ENCODE measurements at places on chromosomes 2 and 18.

DNA sequence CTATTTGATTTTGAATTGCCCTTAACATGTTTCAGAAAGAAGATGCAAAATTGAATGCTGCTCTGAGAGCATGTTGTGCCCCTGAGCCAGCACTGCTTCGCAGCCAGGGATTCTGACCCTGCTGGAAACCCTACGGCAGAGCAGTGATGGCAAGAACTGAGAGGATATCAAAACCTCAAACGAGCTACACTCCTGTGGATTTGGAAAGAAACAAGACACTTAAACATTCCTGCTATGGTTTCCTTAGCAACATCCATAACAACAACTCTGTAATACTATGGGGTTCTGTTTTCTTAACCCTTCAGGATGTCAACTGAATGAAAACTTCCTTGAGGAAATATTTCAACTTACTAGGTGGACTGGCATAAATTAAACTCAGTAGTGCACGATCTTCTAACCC is 649.1 kb downstream of the NYAP2 start:
- DNase-seq, result no peak

GRCh38 chr2:174749793-174750192 is 14.5 kb downstream of the CHRNA1 start:
- DNase-seq, result no peak

DNA sequence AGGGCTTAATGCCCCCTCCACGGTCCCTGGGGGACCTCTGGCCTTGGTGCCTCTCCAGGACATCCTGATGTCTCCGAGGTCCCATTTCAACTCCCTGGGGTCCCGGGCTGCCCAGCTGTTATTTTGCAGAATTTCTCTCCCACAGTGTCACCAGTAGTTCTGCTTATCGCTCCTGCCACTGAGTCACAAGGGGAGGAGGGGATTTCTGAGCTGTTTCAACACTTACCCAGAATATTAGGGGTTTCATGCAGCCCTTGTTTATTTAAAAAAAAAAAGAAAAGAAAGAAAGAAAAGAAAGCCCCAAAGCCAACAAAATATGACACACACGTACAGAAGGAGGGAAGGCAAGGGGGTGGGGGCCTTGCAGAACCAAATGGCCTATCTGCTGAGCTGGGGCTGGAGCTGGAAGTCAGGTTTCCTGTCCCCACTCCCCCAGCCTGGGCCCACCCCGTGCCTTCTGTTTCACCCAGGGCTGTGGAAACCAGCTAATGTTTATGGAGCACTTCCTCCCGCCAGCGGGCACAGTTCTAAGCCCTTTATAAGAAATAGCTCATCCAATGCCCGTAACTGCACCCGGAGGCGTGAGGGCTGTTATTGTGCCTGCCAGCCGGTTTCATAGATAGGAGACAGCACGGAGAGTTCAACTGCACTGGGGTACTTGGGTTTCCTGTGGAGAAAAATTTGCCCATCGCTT is 8.4 kb upstream of the ARID5A start:
- DNase-seq, result no peak

DNA sequence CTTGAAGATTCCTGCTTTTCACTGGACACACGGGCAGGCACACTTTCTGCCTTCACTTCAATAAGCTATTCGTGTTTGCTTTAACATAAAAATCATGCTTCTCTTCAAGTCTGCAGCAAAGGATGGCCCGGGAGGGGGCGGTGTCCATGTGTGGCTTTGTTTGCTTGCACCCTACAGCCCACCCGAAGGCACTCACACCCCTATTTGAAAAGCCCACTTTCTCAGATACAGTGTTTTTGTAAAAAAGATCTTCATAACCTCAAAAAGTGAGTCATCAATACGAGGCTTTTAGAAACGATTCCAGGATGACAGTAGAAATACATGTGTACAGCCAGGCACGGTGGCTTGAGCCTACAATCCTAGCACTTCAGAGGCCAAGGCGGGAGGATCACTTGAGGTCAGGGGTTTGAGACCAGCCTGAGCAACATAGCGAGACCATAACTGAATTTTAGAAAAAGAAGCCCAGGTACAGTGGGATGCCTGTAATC is 36.5 kb upstream of the HPCAL1 start:
- DNase-seq, result no peak

DNA sequence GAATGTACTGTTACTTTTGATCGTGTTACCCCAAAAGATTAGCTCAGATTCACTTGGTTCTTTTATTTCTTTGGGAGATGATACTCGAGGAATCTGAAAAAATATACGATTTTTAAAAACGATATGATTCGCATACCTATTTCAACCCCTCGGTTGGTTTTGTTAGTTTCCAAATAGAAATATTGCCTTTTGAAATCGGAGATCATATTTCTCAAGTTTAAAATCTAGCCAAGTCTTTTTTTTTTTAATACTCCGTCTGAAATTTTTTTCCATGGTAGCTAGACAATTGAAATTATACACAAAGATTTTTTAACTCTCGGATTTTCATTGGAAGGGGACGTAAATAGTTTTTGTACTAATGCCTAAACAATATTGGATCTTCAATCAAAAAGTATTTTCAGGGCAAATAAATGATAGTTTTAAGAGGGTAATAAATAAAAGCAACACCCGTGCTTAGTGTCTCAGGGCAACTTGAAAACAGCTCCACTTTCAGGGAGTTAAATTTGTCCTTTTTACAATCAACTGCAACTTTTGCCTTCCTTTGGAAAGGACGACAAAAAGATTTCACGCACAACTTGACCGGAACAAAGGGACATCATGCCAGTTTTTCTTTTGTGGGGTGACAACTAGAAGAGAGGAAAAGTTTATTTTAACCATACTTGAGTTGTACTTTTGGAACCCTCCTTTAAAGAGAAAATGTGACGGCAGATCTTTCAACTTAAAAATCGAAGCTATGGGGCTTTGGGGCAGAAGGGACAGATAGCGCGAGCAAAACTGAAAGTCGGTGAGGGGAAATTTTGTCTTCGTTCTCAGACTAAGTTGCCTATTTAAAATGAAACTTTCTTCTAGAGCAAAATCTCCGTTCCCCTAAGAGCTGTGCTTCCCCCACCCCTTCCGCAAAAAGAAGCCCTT is 5.8 kb upstream of the ONECUT2 start:
- no peak for DNase-seq

- no peak for DNase-seq
These were observed 30.1 kb downstream of the COPS9 start for GRCh38 chr2:240105982-240106381.

DNA sequence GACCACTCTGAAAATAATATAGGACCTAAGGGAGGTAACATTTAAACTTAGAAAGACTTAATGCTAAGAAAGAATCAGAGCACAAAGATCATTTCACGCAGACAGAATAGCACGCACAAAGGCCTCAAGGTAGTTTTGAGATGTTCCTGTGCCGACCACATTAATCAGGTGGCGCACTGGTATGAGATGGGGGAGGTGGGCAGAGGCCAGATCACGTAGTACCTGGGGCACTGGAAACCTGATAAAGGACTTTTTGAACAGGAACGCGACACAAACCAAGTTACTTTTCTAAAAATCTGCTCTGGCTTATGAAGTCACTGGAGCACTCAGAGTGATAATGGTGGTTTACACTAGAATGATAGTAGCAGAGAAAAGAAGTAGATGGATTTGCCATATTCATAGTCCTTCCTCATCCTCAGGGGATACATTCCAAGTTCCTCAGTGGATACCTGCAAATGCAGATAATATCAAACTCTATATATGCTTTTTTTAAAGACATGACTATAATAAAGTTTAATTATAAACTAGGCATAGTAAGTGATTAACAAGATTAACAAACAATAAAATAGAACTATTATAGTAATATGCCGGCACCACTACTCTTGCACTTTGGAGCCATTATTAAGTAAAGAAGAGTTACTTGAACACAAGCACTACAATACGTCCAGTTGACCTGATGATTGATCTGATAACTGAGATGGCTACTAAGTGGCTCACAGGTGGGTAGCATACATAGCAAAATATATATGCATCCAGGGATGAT is 42.6 kb upstream of the CDCA7 start:
- no peak for DNase-seq

DNA sequence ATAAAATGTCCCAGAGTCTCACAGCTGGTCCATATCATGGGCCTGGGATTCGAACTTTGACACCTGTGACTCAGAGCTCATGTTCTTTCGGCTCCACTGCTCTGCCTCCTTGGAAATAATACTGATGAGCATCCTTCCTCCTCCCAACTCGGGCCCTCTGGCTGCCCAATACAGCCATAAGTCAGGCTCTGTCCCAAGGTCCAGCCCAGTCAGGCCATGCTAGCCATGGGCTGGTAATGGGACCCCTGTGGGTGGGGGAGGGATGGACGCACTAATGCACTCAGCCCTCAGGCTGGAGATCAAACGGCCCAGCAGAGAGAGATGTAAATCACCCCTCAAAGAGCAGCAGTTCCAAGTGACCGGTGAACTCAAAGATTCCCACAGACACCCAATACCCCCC is 61.1 kb downstream of the DDX1 start:
- no peak for DNase-seq

- DNase-seq, result no peak
These were observed 13.6 kb upstream of the GPR35 start for GRCh38 chr2:240611601-240612210.

GRCh38 chr2:227761740-227762476 is 16.2 kb downstream of the SCYGR8 start:
- DNase-seq, result no peak

GRCh38 chr2:56729212-56729611 is 545.4 kb downstream of the CCDC85A start:
- DNase-seq, result no peak

GRCh38 chr18:50453014-50453680 is 78.3 kb downstream of the SKA1 start:
- no peak for DNase-seq

DNA sequence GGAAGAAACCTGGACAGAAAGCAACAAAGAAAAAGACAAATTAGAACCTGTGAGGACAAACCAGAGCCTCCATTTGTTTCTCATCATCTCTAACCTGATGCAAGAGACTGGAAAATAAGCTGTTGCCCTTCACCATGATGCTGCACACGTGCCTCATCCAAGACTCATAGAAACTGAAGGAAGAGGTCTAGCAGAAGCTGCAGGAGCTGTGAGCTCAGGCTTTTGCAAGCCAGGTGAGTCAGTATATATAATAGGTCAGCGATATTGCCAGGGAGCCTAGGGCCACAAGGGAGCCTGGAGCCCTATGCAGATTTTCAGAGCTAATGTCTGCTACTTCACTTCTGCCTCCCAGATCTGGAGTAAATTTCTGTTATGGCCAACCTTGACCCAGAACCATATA is 163.1 kb downstream of the LNPK start:
- DNase-seq, result no peak

- DNase-seq, result no peak
These were observed 9.9 kb upstream of the IL1A start for GRCh38 chr2:112794131-112794733.

DNA sequence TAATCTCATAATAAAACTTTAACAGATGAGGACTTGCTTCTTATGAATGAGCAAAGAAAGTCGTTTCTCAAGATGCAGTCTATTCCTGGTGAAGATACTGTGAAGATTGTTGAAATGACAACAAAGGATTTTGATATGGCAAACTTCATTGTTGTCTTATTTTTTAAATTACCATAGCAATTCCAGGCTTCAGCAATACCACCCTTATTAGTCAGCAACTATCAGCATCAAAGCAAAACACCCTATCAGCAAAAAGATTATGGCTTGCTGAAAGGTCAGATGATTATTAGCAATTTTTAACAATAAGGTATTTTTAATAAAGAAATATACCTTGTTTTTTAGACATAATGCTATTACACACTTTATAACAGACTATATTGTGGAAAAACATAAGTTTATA is 88.3 kb downstream of the COL5A2 start:
- no peak for DNase-seq

- DNase-seq, result no peak
These were observed 2.4 kb downstream of the FTCDNL1 start for GRCh38 chr2:199848389-199849130.

GRCh38 chr2:241617431-241618154 is 19.4 kb downstream of the THAP4 start:
- no peak for DNase-seq

- no peak for DNase-seq
These were observed 802.9 kb downstream of the CPS1 start for GRCh38 chr2:211359347-211359746.

GRCh38 chr2:14927021-14927564 is 294.6 kb downstream of the LRATD1 start:
- DNase-seq, result no peak

DNA sequence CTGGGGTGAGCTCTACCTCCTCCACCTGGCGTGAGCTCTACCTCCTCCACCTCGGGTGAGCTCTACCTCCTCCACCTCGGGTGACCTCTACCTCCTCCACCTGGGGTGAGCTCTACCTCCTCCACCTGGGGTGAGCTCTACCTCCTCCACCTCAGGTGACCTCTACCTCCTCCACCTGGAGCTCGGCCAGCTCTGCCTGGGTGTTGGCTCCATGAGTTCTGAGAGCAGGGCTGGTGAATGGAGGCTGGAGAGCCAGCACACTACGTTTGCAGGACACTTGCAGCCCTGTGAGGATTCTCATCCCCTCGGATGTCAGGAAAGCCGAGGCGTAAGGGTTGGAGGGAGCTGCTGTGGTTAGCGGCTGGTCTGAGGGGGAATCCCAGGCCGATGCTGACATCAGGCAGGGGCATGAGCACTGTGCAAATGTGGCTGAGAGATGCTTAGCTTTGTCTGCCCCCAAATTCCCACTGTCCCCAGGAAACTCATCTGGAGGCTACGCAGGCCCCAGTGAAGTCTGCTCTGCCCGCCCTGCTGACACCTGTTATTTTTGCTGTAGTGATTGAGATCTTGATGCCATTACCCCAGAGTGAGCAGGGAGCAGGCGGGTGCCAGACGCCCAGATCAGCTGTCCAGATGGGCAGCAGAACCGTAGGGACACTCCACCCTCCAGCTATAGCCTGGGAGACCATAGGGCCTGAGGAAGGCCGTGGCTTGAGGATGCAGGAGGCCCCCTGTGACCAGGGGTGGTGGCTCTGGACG is 3.3 kb downstream of the CROCC2 start:
- DNase-seq, result no peak

DNA sequence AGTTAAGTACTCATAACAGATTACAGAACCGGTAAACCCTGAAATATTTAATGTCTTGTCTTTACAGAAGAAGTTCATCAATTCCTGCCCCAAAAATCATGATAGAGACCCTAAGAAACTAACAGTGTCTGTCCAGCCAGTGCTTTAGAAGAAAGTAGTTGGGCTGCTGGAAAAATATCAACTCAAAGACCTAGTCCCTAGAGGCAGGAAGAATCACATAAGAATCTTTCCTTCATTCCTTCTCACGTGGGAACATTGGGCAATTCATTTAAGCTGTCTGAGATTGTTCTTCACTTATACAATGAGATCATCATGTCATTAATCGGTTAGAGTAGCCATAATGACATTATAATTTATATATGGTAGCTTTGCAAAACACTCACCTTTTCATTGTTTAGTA is 156.4 kb downstream of the CCBE1 start:
- DNase-seq, result no peak

GRCh38 chr18:75048776-75049454 is 160.0 kb downstream of the PTGR3 start:
- DNase-seq, result no peak

GRCh38 chr18:28831476-28831875 is 654.5 kb upstream of the CDH2 start:
- DNase-seq, result no peak

DNA sequence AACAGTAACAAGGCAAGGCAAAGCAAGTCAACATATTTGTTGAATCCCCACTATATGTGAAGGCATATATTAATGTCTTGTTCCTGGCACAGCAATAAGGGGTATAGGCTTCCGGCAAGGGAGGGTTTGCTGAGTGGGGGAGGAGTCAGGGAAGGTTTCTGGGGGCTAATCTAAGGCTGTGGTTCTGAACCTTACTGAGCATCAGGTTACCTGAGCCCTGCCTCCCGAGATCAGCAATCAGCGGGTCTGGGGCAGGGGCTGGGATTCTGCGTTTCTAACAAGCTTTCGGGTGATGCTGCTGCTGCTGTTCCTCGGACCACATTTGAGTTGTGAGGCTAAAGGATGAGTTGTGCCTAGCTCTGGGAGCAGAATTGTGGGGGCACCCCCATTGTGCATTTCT is 401.7 kb upstream of the SPRED2 start:
- DNase-seq, result no peak
